ENCODE measurements at places on chromosomes 12 and 14.

GRCh38 chr12:110253176-110253575 lies 27.9 kb upstream of the ATP2A2 start:
- no peak for DNase-seq

- DNase-seq, result no peak
Observed at GRCh38 chr12:19464192-19464580, 24.9 kb downstream of the AEBP2 start.

DNA sequence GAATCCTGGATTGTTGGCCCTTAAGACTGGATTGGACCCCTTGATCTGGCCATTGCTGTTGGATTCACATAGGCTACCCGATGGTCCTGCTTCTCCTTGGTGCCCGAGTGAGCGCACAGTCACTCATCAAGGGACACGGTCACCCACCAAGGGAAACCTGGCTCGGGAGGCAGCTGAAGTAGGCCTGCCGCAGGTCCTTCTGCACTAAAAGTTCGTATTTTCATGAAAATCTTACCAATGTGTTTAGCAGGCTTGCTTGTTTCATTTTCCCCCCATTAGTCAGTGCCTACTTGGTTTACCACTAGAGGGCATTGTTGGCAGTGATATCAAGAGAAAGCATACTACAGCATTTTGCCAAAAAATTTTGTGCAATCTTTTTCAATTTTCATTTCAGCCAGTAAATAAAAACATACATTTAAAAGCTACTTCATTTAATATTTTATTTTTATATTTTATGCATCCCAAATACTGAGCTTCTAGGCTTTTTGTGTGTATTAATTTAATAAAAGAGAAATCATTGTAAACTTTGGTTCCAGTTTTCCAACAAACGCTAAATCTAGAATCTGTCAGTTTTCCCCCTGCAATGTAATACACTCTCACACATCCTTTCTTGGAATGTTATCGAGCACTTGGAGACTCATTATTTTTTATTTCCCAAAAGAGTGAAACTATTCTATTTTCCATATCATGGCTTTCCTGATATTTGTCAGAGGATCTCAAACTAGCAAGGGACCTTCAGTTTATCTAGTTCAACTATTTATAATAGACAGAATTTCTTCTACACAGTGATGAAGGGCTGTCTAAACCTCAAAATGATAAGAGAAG lies 116.7 kb downstream of the LMNTD1 start:
- no peak for DNase-seq

DNA sequence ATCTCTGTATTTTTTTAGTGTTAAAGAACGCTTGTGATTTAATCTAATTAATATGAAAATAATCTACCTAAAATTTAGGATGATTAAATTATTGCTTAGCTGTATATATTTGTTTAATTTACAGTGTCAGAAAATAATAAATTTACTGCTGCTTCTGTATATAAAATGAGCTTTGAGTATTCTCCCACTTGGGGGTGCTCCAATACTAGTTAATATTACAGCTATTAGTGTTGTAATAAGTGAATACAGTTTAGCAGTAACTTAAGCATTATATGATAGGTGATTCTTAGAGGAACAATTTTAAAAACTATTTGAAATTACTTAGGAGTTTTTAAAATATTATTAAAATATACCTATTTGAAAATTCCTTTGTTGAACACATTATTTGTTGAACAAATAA lies 62.2 kb downstream of the PAPOLA start:
- DNase-seq, result no peak

GRCh38 chr12:50520416-50521207 lies 15.8 kb downstream of the DIP2B start:
- DNase-seq, result no peak

GRCh38 chr14:91324606-91325575 lies 80.4 kb upstream of the GPR68 start:
- DNase-seq, result no peak

DNA sequence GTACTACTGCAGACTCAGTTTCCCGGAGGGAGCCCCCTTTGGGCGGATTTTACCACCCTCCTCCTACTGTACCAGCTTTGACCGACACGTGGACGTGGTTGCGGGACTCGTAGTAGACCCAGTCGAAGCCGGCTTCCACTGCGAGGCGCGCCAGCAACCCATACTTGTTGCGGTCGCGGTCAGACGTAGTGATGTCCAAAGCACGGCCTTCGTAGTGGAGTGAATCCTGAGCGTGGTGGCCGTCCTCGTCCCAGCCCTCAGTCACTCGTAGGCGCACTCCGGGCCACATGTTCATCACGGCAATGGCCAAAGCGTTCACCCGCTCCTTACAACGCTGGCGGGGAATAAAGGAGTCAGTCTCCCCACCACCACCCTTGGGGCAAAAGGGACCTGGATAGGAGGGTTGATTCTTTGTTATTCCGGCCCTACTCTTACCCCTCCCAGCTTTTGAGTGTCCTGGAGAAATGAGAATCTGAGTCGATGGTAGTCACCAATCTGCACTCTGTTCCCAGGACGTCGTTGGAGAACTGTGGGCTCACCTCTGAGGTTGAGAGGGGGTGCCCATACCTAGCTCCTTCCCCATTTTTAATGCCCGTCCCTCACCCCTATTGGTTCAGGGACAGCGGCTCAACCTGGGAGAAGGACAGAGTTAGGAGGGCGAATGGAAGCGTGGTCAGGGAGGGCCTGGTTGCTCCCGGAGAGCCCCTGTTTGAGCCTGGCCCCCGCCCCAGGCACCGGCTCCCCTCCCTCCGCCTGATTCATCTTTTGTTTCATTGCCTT lies 3.4 kb downstream of the DHH start:
- DNase-seq, result no peak

DNA sequence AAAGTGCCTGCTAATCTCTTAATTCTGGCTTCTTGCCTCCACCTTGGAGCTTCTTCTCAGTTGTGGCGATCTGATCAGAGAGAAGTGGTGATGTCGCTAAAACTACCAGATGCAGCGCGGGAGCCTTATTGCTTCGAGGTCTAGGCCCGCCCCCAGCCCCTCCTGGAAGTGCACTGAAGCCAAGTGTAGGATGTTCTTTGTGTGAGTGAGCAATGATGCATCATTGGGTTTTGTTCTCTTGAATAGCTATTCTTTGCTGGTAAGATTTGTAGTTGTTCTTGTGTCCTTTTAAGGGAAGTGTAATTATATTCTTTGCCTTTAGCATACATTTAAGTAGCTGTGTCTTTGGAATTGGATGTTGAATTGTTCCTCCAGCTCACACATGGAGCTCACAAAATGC lies 35.8 kb downstream of the MTHFD1 start:
- DNase-seq, result no peak

GRCh38 chr12:127680516-127680915 lies 586.5 kb upstream of the TMEM132C start:
- no peak for DNase-seq

GRCh38 chr14:93592786-93593185 lies 162.0 kb downstream of the UNC79 start:
- DNase-seq, result no peak

DNA sequence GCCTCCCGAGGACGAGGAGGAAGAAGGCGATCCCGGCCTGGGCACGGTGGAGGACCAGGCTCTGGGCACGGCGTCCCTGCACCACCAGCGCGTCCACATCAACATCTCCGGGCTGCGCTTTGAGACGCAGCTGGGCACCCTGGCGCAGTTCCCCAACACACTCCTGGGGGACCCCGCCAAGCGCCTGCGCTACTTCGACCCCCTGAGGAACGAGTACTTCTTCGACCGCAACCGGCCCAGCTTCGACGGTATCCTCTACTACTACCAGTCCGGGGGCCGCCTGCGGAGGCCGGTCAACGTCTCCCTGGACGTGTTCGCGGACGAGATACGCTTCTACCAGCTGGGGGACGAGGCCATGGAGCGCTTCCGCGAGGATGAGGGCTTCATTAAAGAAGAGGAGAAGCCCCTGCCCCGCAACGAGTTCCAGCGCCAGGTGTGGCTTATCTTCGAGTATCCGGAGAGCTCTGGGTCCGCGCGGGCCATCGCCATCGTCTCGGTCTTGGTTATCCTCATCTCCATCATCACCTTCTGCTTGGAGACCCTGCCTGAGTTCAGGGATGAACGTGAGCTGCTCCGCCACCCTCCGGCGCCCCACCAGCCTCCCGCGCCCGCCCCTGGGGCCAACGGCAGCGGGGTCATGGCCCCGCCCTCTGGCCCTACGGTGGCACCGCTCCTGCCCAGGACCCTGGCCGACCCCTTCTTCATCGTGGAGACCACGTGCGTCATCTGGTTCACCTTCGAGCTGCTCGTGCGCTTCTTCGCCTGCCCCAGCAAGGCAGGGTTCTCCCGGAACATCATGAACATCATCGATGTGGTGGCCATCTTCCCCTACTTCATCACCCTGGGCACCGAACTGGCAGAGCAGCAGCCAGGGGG lies 979 bp downstream of the KCNA5 start:
- no peak for DNase-seq

GRCh38 chr12:103841690-103842584 lies 903 bp upstream of the NT5DC3 start:
- DNase-seq, result no peak

- DNase-seq, result no peak
Observed at GRCh38 chr12:98456576-98457573, 58.5 kb upstream of the TMPO start.

DNA sequence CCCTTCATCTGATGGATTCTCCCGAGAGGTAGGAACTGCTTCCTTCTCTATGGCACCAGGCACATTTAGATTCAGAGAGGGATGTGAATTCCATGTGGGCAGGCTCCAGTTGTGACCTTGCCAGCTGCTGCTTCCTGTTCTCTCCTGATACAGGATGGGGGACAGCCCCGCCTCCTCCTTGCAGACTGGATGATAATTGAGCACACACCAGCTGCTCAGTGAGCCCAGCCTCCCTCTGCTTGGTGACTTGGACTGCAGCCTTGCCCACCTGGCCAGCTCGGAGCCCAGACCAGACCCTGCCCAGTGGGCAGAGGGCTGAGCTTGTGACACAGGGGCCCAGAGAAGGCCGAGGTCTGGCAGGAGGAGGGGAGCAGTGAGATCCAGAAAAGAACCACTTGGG lies 90.2 kb downstream of the CALM1 start:
- no peak for DNase-seq
